ENCODE measurements at places on chromosomes 4 and X.

- DNase-seq: no peak
Measured at GRCh38 chr4:42636645-42636949, 20.3 kb downstream of the ATP8A1 start.

DNA sequence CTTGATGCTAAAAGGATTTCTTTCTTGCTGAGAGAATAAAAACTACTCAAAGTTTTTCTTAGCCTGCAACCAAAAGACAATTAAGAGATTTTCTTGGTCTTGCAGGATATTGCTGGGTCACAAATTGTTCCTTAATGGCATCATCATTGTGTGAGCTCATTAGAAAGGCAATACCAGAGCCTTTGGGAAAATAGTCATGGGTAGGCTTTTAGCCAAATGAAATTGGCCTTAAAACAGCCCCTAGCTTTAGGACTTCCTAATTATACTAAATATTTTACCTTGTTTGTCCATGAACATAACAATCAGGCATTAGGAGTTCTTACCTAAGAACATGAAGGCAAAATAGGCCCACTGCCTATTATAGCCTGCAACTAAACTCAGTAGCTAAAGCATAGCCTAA is 10.4 kb upstream of the FAM13A start:
- no peak for DNase-seq

DNA sequence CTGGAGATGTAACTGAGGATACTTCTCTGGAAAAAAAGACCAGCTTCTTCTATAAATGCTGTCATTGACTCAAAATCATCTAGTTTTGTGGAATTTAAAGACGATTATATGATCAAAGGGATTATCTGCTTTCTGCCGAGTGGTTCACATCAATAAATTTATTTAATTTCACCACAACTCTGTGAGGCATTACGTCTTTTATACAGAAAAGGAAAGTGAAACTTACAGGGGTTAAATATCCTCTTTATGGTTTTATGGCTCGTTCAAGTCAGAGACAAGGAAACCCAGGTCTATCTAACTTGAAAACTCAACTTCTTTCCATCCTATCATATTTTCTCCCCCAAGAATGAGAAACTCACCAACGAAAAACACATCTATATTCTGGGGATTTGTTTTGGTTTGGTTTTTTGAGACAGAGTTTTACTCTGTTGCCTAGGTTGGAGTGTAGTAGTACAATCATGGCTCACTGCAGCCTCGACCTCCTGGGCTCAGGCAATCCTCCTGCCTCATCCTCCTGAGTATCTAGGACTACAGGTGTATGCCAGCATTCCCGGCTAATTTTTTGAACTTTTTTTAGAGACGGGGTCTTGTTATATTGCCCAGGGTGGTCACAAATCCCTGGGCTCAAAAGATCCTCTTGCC is 377.9 kb upstream of the EMCN start:
- DNase-seq: no peak

- DNase-seq: peak; percentile 76
Measured at GRCh38 chrX:150902434-150903109, 4.1 kb upstream of the CD99L2 start.

- no peak for DNase-seq
Measured at GRCh38 chr4:155535802-155536454, 130.7 kb upstream of the GUCY1A1 start.

- no peak for DNase-seq
Measured at GRCh38 chr4:128357286-128357685, 69.7 kb upstream of the PGRMC2 start.
